ENCODE measurements at places on chromosomes 6 and 20.

- no peak for DNase-seq
Observed at GRCh38 chr6:21731411-21732031, 138.0 kb downstream of the SOX4 start.

DNA sequence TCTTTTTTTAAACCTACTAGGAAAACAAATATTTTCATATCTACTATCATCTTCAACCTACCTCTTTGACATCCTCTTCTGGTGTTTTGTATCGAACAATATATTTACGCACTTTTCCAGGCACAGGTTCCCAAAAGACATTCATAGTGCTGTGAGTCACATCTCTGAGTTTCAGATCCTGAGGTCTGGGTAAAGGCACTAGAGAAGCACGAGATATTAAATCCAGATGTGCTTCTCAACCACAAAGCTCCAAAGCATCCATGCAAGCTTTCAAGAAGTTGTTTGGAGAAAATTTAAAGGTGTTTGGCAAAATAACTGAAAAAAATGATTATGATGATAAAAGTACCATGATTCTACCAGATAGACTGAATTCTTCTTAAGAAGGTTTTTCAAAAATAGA is 62.7 kb downstream of the COL12A1 start:
- DNase-seq, result no peak

DNA sequence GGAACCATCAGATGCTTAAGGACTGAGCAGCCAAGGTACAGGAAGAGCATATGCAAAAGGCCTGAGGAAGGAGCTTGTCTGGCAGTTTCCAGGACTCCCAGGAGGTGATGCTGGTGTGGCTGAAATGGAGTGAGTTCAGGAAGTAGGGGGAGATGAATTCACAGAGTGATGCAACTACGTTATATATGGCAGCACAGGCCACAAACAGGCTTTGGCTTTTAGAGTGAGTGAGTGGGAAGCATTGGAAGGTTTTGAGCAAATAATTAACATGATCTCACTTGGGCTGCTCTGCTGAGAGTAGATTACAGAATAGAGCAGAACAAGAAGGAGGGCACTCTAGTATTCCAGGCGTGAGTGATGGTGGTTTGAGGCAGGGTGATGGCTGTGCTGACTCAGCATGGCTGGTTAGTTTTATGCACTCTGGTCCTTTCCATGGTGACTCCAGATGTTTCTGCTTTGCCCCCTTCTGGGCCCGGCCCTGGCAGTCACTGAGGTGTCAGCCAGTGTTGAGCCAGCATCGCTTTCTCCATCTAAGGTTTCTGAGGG is 6.5 kb downstream of the BTN2A2 start:
- no peak for DNase-seq

GRCh38 chr20:23235173-23236027 is 115.2 kb upstream of the NXT1 start:
- DNase-seq, result no peak

DNA sequence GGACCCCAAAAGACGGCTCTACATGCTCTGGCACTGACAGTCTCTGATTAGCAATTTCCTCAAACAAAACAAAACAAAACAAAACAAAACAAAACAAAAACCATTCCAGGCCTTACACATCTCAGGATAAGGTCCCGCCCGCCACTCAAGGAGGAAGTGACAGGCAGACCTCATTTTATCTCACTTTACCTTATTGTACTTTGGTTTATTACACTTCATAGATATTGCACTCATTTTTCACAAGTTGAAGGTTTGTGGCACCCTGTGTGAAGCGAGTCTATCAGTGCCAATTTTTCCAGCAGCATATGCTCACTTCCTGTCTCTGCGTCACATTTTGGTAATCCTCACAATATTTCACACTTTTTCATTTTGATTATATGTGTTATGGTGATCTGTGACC is 15.2 kb downstream of the ZBP1 start:
- no peak for DNase-seq

DNA sequence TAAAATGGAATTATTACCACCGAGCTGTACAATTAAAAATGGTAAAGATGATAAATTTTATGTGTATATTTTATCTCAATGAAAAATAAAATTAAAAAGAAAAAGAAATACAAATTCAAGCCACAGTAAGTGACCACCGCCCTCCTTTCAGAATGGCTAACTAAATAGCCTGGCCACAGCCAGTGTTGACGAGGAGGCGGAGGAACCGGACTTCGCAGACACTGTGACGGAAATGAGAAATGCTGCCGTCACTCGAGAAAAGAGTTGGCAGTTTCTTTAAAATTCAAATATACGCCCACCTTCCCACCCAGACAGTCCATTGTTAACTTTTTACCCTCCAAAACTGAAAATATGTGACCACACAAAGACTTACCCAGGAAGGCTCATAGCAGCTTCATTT is 50.0 kb downstream of the FOXF2 start:
- no peak for DNase-seq

DNA sequence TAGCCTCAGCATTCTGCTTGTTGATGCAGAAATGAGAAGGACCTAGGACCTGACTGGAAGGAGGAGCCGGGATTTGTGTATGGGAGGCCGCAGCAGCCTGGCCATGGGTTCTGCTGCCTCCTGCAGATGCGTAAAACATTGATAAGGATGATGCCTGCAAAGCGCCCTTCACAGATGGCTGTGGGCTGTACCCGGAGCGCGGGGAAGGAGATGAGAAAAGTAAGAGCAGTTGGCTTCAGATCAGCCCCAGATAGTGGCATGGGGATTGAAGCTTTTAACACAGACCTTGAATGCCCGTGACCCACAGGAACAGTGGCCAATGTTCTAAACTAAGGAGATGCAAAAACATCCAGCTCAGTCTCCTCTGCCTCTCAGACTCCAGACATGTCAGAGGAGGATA is 136.4 kb upstream of the KCNG1 start:
- DNase-seq, result no peak

- no peak for DNase-seq
Observed at GRCh38 chr6:62763125-62763912, 447.9 kb upstream of the FKBP1C start.

DNA sequence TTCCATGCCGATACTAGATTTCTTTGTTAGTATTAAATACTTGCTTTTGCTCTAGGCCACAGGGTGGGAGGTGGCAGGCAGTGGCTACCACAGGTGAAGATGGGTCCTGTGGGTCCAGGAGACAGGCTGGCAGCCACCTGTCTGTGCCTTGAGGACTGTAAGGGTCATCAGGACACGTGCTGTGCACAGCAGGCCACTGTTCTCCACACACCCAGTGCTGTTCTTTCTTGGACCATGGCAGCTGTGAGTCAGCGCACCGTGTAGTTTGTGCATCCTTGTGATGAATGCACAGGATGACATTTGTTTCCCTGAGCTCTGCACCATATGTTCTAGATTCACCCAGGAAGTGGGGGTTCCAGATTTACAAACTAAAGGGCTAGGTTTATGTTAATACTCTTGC is 317.0 kb downstream of the ZFAND3 start:
- DNase-seq, result no peak

GRCh38 chr6:52551483-52552277 is 25.2 kb downstream of the TRAM2 start:
- no peak for DNase-seq

- DNase-seq, result no peak
Observed at GRCh38 chr6:99016355-99016754, 68.6 kb upstream of the FBXL4 start.

GRCh38 chr6:54617730-54618129 is 228.8 kb upstream of the FAM83B start:
- no peak for DNase-seq

DNA sequence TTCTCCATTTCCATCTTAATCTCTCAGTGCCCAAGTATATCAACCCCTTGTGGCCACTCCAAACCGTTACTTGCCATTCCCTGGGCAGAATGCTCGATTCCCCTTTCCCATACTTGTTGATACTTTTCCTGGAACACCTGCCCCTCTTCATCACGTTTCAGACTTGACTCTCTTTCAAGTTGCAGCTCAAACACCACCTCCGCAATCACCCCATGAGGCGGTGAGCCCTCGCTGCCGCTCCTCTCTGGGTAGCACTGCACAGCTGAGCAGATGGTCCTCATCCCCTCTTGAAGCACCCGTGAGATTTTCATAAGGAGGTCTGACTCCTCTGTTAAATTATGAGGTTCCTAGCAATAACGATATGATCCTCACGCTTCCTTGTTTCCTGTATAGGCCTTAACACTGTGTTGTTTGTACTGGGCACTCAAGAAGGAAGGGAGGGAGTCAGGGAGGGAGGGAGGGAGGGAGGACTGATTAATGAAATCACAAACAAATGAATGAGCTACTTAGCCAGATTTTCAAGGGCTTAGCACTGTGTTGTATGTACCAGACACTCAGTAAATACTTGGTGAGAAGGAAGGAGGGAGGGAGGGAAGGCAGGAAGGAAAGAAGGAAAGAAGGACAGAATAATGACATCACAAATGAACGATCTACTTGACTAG is 8.0 kb upstream of the UQCC2 start:
- DNase-seq, result no peak

- no peak for DNase-seq
Observed at GRCh38 chr6:117345292-117345610, 79.9 kb downstream of the VGLL2 start.

DNA sequence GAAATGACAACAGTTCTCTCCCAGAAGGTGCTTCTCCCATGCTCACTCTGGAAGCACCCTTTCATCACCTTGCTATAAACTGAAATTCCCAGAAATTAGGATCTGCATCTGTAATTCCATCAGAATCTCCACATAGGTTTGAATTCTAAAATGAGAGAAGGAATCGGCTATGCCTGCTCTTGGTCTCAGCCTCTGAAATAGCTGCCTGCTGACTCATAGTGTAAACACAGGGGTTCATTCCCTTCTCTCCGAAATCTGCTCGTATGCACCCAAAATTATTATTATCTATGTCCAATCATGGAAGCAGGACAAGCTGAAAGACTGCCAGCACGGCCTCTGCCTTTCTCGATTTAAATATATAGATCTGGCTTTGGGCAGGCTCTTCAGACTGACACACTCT is 74.6 kb upstream of the TAB2 start:
- DNase-seq, result no peak

DNA sequence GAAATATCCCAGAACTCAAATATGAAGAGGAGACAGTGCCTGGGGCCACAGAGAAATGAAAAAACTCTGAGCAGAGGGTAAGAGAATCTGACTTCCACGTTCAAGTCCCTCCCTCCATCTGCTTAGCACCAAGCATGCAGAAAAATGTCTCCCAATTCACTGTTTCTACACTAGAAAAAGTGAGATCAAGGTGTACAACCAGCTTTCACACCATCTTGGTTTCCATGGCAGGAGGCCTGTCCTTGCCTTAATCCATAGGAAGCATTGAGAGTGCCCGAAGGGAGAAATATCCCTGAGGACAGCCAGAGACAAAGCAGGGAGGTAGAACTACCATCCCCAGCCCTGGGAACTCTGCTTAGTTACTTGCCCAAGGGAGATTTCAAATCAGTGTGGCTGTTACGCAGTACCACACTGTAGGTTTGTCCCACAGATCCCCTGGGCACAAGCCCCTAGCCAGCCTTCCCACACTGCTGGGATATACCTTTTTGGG is 82.9 kb downstream of the SCML4 start:
- no peak for DNase-seq

- DNase-seq, result no peak
Observed at GRCh38 chr6:117617210-117618035, 15.1 kb upstream of the GOPC start.

DNA sequence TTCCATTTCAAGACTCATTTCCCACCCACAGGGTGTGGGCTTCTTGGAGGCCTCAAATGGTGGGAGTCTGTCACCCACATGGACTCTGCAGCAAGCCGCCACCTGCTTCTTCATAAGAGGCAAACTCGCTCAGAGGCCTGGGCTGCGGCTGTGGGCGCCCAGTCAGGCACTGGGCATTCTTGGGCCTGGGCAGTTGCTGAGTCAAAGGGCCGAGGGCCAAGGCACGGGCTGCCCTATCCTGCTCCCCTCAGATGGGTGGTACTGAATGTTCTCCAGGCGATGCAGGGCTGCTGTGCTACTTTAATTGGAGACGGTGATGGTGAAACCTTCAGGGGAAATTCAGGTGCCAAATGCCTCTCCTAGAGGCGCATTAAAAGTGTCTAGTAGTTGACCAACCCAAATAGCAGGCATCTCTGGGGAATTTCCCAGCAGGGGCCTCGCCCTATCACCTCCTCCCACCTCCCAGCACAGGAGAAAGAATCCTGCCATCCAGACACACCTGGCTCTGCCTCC is 57.9 kb downstream of the MAFB start:
- no peak for DNase-seq

DNA sequence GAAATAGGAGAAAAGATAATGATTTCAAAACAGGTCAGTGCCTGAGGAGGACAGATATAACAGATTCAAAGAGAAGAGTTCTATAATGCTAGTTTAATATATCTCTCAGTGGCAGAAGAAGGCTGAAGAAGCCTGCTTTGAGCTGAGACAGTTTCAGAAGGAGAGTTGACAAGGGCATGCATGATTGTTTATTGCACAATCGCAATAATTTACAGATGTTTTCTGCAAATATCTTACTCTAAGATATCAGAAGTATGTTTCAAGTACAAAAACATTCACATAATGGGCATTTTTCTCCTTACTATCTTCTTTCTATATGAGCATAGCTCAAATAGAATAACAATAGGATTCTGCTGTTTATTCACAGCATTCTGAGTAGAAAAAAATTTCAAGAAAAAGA is 557.7 kb upstream of the NRSN1 start:
- no peak for DNase-seq

DNA sequence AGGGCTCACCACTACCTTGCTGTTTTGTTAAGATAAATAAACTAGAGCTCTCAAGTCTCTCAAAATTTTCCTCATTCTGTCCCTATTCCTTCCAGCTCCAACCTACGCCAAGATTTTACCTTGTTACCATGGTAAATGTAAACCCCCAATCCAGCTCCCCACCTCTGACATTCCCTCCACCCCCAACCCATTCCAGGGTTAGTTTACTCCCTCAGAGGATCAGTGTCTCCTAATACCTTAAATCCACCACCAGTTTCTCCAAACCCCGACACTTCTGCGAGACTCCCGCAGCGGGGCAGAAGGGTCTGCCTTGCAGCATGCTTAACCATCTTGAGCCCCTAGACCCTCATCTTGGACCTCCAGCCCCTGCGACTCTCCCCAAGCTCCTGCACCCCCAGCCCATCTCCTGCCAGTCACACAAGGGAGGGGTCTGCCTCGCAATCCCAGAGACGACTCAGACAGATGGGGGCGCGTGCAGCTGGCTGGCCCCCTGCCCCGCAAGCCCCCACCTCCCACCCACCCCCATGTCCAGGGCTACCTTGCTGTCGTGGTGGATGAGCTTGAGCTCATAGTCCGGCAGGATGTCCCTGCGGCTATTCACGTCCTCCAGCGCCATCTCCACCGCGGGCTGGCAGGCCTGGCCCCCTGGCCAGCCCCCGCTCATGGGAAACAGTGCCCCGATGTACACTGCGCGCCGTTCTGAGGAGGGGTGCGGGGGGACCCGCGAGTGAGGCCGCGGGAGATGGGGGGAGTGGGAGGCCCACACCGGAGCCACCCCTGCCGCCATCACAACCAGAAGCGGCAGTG is 5.8 kb downstream of the GABBR1 start:
- DNase-seq, result no peak

DNA sequence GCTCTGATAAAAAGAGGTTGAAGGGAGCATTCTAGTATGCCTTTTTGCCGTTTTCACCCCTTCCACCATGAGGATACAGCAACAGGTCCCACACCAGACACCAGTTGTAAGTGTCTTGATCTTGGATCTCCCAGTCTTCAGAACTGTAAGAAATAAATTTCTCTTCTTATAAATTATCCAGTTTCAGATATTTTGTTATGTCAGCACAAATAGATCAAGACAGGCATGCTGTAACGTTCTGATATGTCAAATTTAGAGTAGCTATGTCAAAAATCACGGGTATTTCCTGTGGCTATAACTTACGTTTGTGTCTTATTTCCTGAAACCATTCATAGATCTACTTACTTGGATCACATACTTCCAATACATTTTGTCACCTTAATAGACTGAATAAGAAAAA is 55.9 kb upstream of the CD83 start:
- no peak for DNase-seq

GRCh38 chr20:60581606-60582115 is 623.4 kb downstream of the CDH26 start:
- DNase-seq, result no peak
